ENCODE measurements at places on chromosomes 16 and 17.

GRCh38 chr17:15406081-15406480, 61.3 kb downstream of the CDRT4 start:
- DNase-seq: peak; percentile 80

DNA sequence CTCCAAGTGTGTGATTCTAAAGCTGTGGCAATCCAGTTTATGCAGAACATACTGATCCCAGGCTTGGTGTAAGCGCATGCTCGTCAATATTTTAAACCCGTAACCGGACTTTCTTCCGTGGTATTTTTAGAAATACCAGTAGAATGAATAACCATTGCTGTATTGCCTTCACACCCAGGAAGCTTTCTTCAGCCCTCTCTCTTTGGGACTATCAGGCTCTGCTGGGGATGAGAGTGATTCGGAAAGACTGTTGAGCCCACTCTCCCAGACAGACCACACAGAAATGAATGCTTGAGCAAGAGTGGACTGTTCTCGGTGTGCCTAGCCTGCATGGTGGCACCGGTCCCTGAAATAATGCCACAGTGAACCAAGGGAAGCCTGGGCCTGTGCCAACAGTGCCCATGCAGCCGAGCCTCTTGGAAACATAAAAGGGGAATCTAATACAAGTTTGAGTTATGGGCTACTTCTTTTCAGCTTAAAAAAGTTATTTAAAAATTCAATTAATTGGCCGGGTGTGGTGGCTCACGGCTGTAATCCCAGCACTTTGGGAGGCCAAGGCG, 89.9 kb upstream of the ELAC2 start:
- peak; percentile 41 for DNase-seq

- DNase-seq: peak; percentile 95
These were observed 18.5 kb downstream of the ANKRD40 start for GRCh38 chr17:50689251-50689650.

DNA sequence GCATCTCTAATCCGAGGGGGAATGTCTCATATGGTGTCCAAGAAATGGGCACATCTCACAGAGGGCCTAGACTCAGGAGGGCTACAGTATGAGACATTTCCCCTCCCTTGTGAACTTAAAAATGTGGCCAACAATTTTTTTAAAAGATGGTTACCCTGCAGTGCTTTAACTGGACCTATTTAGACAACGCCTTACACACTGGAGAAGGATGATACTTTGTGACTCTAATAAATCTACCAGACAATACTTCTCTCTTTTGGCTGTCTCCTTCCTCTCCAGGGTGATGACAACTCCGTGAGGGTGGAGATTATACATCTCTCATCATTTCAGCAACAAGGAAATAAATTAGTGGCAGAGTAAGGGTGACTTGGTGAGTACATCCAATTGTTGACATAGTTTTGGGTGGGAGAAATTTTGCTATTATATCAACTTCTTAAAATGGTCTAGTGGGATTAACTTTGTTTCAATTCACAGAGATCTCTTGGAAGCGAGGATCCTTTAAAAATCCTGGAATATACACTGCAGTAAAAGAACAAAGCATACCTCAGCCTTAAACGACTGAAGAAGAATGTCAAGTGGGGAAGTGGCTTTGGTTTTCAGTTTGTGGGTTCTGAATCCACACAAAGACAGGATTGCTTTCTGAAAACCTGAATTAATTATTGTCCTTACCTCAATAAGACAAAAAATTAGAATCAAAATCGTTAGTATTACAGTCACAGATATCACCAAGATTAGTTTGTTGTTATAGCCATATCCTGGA, 89.8 kb downstream of the KPNA2 start:
- no peak for DNase-seq

DNA sequence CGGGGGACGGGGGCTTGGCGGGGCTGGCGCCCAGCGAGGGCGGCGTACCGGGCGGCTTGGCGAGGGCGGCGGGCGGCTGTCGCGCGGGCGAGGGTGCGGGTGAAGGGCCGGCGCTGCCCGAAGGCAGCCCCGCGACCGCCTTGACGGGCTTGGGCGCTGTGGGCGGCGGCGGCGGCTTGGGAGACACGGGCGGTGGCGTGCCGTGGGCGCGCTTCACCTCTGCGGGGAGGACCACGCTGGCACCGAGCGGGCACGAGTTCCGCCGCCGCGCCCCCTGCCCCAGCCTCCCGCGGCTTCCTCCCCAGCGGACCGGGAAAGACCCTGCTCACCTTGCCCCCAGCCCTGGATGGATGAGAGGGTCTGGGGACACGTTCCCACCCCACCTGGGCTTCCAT, 17.3 kb downstream of the CASKIN1 start:
- no peak for DNase-seq

GRCh38 chr16:86052115-86052670, 153.2 kb downstream of the IRF8 start:
- no peak for DNase-seq

GRCh38 chr16:22764662-22765327, 49.2 kb upstream of the HS3ST2 start:
- DNase-seq: no peak

GRCh38 chr17:41835800-41836549, at the start of gene NT5C3B:
NT5C3B (minus strand) TSS chr17:41836232; CDS start chr17:41836193, 39 bp downstream.
- DNase-seq: peak; percentile 88

DNA sequence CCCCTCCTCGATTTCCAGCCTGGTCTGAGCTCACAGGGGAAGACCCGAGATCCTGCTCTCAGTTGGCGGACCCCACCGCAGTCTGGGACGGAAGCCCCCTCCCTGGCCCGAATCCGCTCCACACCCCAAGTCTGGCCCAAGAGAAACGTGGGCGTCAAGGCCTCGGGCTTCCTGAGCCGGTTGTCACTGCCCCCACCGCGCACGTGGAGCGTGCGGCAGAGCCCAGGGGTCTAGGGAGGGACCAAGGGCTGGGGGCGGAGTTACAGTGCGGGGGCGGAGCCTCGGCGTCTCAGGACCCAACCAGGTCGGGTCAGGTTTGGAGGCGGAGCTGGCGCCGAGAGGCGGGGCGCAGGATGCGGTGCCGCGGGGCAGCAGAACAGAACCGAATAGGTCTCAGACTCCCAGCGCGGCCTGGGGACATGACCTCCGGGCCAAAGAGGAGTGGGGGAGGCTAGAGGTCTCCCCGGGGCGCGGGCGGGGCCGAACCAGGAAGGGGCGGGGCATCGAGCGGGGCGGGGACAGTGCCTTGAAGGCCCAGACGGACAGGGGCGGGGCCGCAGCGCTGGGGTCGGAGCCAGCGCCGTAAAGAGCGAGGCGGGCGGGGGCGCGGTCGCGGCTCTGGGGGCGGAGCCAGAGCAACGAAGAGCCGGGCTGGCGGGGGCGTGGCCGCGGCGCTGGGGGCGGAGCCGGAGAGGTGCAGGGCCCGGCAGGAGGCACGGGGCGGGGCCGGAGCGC, 431 bp upstream of the ZFPM1 start:
- DNase-seq: peak; percentile 98

DNA sequence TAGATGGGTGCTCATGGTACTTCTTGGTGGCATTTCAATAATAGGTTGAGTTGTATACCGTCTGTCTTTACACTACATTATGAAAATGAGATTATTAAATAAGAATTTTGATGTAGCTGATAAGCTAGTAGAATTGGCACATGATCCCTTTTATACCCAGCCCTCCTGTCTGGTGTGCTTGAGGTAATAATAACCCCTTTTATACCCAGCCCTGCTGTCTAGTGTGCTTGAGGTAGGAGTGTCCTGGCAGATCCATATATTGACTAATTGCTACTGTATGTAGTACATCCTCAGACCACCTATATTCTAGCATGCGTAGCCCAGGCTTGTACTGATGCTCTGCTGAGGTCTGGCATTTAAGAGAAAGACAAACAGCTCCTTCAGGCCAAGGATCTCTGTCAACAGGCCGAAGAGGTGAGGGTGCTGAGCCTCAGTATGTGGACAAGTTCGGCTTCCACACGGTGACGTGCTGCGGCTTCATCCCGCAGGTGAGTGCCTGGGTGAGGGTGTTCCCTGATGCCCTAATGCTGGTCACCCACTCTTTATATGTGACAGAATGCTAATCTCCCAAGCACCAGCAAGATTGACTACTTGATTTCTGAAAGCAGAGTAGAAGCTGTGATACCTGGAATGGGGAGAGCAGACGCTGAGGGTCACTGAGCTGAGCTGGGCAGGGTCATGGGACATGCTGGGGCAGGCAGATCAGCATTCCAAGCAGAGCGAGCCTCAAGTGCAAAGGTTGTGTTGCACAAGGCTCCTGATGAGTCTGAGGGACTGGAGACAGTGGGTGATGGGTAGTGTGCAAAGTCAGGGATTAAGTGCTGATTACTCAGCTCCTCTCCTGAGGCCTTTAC, 5.7 kb downstream of the FN3K start:
- DNase-seq: no peak

- no peak for DNase-seq
These were observed 43.2 kb downstream of the GOSR1 start for GRCh38 chr17:30520436-30520835.

DNA sequence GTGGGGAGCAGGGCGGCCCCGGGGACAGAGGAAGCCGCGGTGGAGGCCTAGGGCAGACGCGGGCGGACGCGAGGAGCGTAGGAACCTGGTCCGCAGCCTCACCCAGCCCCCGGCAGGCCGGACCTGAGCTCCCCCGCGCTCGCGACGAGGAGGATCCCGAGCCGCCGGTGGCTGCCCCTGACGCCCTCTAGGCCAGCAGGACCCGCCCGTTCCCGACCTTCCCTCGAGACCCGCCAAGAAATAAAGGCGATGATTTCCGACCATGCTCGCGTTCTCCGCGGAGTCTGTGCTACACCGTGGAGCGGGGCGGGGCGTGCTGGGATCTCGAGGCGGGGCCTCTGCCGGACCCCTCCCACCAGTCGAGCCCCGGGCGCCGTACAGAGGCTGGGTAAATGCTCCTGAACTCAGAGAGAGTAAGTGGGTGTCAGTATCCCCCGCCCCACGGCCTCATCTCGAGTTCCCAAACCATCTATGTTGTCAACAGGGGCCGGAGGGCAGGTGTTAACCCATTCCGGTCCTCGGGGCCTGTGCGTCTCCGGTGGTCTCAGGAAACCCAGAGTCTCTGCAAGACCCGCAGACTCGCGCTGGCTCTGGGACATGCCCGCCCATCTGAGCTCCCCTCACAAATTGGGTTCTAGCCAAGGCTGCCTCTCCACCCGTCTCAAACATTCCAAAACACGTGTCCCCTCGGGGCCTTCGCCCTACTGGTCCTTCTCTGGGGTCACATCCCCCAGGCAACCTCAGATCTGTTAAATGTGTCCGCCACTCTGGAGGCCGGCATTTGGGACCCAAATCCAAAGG, 13.7 kb downstream of the SYCE1L start:
- peak; percentile 87 for DNase-seq

DNA sequence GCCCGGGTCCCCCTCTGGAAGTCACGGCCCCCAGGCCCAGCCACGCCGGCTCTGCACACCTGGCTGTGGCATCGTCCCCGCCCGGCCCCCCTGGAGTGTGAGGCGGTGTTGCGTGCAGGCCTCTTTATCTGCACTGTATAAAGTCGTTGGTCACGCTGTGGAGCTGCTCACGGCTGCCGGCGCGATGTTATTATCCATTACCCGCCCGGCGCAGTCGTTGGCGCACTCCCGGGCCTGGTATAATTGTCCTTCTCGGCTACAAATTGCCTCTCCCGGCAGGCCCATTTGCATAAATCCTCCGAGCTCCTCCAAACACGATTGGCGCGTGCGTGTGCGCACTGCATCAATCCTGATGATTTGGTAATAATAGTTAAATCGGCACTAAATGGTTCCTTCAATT, 57.8 kb downstream of the BAHCC1 start:
- DNase-seq: no peak

DNA sequence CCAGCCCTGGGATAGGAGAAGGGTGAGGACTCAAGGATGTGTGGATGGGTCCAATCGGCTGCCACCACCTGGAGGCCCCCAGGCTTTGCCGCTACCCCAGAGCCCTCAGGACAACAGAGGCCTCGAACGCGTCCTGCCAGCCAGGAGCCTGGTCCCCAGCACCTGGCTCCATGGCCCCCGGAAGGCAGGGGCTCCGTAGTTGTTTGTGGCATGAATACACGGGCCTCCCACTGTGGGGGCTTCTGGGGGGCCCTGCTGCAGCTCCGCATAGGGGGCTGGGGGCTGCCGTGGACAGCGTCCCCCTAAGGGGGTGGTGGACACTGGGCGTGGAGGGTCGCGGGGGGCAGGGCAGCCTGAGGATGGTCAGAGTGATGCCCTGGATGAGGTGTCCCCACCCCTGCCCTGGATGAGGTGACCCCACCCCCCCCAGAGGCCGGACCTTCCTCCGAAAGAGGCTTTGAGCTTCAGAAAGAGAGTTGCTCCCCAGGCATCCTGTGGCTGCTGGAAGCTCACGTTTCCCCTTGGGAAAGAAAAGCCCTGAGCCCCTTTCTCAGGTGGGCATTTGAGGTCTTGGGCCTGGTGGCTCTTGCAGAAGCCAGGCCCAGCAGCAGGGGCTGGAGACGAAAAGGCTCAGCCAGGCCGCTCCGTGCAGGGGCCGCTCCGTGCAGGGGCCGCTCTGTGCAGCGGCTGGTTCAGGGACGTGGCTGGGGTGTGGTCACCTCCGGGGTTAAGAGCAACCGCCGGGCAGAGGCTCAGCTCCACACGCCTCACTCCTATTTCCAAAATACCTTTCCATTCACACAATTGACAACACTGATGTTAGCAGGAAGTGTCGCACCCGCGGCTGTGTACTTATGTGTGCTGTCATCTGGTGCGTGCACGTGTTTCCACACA, 40.3 kb upstream of the GNG13 start:
- DNase-seq: no peak

GRCh38 chr17:58661499-58661898, 30.3 kb downstream of the TEX14 start:
- DNase-seq: no peak

GRCh38 chr16:27920391-27920891, 143.1 kb downstream of the GSG1L start:
- DNase-seq: peak; percentile 92

DNA sequence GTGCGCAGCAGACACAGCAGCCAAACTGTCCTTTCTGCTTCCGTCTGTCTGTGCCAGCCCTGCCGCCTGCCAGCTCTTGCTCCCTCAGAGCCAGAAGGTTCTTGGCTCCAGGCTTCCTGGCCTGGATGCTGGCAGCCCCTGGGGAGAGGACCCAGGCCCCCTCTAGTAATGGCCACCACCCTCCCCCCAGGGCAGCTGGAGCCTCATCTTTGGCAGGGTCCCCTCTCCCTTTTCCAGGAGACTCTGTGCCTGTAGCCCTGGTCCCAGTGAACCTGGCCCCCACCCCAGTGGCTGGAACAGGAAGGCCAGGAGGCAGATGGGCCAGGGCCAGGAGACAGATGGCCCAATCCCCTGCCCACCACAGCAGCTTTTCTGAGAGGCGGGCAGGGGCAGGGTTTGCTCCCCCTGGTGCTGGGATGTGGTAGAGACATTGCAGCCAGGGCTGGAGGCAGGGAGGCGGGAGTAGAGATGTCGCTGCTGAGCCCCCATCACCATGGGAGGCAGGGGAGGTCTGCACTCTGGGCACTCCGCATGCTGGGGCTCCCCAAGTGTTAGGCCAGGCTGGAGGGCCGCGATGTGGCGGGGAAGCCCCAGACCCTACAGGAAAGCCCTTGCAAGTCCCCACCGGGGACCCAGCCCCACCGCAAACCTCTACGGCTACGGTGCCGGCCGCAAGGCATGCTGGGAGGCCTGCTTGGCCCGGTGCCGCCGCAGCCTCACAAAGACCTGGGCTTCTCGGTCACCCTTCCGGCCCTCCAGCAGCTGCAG, 16.7 kb downstream of the UNC13D start:
- DNase-seq: peak; percentile 95

Data from islet precursor cell (in vitro differentiated cells).